Motor neuron (in vitro differentiated cells): ENCODE measurements at places on chromosomes 2 and 18. TPM values are rescaled to one million over a fixed set of nuclear protein-coding genes. Genes with fewer than 3 reads are reported as not detected.

MEX3C gene
- 43.5 and 46.7 TPM in 2 replicates for total RNA-seq

MGAT5 gene
- total RNA-seq: 18.0 and 18.9 TPM in 2 replicates

DNA sequence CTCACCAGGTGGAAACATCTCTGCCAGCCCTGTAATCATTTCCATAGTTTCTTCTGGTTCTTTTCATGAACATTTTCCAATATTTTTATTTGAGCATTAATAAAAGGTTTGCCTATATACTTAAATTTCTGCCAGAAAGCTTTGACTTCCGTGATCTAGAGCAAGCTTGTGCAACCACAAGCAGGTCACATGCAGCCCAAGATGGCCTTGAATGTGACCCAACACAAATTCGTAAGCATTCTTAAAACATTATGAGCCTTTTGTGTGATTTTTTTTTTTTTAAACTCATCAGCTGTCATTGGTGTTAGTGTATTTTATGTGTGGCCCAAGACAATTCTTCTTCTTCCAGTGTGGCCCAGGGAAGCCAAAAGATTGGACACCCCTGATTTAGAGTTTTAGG lies 51.6 kb downstream of the NEDD4L start:
- ATAC-seq: no peak

- ATAC-seq: no peak
Observed at GRCh38 chr2:205772983-205773382, 90.7 kb downstream of the NRP2 start.

DNA sequence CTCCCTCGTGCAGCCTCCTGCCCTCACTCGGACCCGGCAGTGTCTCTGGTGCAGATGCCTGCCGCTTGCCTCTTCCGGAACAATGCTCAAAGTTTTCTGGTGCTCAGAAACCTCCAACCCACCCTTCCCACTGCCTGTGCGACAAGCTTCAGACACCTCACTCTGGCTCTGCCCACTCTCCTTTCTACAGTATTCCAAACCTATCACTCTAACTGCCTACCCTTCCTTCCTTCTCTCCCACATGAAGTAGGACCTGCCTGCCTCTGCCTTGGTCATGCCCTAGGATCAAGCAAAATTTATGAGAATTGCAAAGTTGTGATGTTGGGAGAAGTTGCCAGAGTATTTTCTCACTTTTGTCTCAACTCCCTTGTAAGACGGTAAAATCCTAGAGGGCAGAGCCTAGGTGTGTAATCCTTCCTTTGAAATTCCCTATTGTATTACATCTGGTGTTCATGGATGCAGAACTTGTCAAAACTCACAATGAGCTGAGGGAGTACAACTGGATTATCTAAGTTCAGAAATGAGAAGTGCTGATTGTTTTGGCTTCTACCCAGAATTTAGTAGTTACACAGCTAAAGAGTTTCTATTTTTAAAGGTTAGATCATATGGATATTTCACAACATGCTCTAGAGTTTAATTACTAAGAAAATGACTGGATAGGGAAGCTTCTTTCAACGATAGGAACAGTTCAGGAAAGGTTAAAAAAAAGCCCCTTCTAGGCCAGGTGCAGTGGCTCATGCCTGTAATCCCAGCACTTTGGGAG lies 7.2 kb downstream of the NPC1 start:
- peak; percentile 24 for ATAC-seq

DNA sequence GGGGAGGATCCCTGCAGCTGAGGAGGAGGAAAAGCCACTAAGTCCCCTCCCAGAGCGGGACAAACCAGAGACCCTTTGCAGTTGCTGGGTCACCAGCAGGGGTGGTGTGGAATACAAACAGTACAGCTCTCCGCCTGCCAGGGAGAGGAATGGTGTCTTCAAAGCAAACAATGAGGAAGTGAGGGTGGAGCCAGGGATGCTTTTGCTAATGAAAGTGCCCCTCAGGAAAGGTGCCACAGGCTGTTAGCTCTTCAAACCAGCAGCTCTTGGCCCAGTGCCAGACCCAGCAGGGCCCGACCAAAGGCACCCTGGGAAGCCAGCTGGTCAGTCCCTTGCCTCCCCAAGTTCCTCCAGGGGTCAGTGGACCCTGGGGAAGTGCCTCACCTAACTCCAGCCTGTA lies 102.8 kb downstream of the HIBCH start:
- peak; percentile 35 for ATAC-seq
